Fibroblast of skin of scalp (primary cell): ENCODE measurements at places on chromosomes 2 and 18.
A peak's percentile ranks its signal among the peaks of the same experiment; 100 is the strongest.

GRCh38 chr2:225630824-225631533 is 231.5 kb downstream of the NYAP2 start:
- no peak for DNase-seq

GRCh38 chr2:236963631-236964182 is 122.0 kb upstream of the COPS8 start:
- no peak for DNase-seq

- no peak for DNase-seq
These were observed 43.8 kb downstream of the LPIN1 start for GRCh38 chr2:11790228-11790627.

- no peak for DNase-seq
These were observed 4.8 kb upstream of the STARD7 start for GRCh38 chr2:96213379-96213778.

DNA sequence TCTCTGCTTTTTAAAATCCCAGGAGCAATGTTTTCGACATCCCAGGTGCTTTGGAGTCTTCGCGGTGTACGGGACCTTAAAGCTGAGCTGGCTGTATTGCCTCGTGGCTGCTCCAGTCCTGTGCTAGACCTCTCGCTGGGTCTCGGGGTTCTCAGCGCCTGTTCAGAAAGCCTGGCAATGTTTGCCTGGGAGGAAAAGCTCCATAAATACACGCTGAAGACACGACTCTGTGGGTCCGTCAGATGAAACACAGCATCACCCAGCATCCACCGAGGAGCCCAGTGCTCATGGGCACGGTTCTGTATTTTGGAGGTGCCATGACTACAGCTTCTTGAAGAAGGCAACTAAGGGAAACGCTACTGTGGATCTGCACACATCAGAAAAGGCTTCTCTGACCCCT is 21.6 kb downstream of the MBP start:
- no peak for DNase-seq

DNA sequence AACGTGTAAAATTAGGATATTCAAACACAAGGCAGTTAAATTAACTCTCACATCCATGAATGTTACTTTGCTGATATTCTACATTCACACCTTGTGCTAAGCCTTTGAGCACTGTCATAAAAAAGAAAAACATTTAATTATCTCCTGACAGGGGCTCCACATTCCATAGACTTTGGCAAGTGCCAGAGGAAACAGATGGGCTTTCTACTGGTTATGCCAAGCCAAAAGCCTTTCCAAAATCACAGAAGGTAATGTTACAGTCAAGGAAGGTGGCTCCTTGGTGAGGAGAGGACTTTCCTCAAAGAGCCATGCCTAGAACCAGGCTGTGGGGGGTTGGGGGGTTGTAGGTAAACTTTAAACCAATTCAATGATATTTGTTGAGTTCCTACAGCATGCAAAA is 12.4 kb downstream of the MYO5B start:
- DNase-seq, result no peak

- peak; percentile 56 for DNase-seq
These were observed 479.4 kb upstream of the TCF4 start for GRCh38 chr18:56067214-56067894.

DNA sequence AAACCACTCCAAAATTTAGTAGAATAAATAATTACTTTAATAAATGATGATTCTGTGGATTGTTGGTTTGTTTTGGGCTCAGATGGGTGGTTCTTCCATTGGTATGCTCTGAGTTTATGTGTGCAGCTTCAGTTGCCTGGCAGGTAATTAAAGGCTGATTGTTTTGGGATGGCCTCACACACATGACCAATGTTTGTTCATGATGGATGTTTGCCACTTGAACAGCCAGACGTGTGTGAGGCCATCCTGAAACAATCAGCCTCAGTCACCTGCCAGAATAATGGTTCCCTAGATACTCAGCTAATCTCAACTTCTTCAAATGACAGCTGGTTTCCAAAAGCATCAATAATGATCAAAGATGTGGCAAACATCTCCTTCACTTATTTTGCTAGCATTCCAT is 352.5 kb upstream of the GULP1 start:
- DNase-seq, result no peak

GRCh38 chr2:219296631-219297391 is 12.4 kb downstream of the PTPRN start:
- no peak for DNase-seq

- DNase-seq, result no peak
These were observed 277.5 kb downstream of the BCL11A start for GRCh38 chr2:60275958-60276357.

GRCh38 chr2:175152242-175152641 is 15.8 kb downstream of the ATF2 start:
- no peak for DNase-seq

- peak; percentile 67 for DNase-seq
These were observed 161.5 kb upstream of the FOSL2 start for GRCh38 chr2:28231110-28231631.

DNA sequence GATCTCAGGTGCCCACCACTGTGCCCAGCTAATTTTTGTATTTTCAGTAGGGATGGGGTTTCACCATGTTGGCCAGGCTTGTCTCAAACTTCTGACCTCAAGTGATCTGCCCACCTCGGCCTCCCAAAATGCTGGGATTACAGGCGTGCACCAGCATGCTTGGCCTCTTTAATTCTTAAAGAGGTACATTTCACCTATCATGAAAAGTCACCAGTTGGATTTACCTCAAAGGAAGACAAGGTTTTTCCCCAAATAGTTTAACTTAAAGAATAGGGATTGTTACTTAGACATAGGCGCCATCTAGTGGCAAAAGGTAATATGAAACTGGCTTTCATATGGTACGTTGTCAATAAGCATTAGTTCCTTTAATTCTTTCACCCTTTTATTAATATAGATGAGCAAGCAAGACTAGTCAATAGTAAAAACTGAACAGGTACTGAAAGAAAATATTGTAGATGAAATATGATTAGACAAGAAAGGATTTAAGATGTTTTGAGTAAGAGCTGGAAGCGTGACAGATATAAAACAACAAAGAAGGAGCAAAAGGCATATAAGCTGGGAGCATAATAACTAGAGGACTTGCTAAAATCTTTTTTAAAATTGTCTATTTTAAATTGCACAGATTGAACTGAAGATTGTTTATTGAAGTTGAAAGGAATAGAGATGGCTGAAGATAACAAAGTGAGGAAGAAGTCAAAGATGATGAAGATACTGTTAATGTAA is 35.0 kb upstream of the PSMD14 start:
- peak; percentile 59 for DNase-seq

GRCh38 chr2:214103276-214104001 is 307.4 kb upstream of the VWC2L start:
- no peak for DNase-seq

DNA sequence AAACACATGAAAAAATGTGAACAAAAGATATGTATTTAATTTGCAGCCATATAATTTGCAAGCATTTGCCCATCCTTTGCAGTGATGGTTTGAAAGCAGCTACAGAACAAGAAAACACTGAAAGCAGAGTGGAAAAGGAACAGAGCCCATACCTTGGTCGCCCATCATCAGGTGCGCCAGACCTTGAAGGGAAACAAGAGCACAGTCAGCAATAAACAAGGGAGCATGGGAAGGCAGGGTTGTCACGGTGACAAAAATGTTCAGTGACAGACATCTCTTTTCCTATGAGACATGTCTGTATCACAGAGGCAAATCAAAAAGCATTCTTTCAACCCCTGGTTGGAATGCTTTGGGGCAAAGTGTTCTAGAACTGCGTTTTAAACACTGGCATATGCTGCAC is 109.4 kb downstream of the NRXN1 start:
- DNase-seq, result no peak

DNA sequence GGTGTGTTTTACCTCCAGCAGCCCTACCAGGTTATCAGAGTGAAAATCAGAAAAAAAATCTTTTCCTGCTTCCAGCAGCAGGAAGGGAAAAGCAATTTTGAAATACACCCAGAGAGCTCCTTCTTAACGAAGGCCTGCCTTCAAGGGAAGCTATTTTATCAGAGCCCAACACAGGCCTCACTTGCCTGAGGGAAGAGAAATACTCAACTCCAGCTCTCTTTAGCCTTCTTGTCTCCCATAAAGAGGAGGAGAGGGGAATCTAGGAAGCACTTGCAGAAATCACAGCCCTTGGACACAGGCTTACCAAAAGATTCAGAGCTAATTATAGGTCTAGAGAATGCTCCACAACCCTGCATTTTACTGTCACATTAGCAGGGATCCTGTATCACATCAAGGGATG is 896.1 kb upstream of the CNTNAP5 start:
- DNase-seq, result no peak

GRCh38 chr2:212028798-212029394 is 509.7 kb downstream of the ERBB4 start:
- DNase-seq, result no peak

GRCh38 chr2:27720004-27720551 is 51.4 kb upstream of the MRPL33 start:
- DNase-seq, result peak; percentile 90

DNA sequence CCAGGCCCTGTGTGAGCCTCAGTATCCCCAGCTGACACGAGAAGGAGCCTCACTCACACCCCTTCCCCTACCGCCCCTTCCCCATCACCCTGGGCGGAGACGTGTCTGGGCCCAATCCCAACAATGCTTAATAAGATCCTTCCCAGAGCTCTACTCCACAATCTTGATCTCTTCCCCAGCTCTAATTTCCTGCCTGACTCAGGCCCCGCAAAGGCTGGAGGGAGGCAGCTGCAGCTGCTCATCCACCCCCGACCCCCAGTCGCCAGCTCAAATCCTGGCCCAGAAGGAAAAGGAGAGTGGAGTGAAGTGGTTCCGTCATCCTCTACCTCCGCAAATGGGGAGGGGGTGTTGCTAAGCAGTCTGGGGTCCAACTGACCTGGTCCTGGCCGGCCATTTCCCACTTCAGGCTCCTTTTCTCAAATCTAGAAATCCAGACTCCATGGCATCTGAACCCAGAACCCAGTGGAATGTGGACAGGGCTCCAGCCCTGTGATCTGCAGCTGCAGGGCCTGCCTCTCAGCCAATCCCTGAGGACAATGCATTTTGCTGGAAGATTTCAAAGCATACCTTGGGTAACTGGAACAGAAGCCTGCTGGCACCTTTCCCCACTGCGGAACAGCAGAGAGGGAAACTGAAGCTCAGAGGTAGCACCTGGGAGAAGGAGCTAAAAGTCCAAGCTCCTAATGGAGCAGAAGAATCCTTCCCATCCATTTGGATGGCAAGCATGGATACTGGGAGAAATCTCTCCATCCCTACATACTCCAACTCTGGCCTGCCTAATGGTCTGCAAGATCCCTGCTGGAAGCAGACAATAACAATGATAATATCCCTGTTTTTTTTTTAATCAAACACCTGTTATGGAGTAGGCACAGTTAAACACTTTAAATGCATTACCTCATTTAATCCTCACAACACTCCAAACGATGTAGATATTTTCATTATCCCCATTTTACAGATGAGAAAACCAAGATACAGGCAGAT is 5.6 kb upstream of the TNS1 start:
- peak; percentile 37 for DNase-seq

DNA sequence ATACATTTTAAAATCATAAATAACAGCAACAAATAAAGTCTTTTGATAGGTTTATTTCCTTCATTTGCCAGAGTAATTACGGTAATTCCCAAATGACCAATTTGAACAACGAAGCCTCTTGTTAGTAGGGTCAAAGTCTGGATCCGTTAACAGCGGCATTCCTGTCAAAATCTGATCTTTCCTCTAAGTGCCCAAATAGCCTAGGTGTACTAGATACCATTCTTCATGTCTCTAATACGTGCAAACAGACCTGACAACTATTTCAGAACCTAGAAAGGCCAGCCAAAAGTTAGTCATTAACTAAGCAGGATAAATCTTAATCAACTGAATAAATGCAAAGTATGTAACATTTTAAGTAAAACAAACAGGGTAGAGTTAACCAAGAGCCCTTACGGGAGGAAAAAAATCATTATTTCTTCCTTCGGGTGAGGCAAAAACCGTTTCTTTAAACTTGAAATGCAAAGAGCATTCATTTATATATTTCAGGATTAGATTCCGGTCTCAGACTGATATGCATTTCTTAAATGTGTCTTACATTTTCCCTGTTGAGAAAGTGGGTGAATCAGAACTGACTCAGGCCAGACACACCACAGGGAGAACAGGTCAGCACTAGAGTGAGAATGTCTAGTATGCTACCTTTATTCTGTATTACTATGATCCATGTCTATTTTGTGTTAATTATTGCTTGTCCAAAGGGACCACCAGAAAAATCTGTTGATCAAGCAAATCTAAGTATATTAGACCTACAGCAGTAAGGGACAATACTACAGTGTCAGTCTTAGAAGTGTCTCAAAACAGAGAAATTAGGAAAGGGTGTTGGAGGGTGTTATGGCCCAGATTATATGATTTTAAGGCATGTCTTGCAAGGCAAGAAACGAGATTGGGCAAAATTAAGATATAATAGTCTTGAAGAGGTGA is 141.5 kb upstream of the NDUFV2 start:
- DNase-seq, result peak; percentile 64
